Stimulated activated CD4-positive, alpha-beta T cell treated with anti-CD3 and anti-CD28 coated beads, Interleukin-15, amount 100 ng/mL, for 1 hour (primary cell): ENCODE measurements at places on chromosomes 2 and 18.

- no peak for DNase-seq
Observed at GRCh38 chr18:80126797-80127196, 17.7 kb downstream of the ADNP2 start.

DNA sequence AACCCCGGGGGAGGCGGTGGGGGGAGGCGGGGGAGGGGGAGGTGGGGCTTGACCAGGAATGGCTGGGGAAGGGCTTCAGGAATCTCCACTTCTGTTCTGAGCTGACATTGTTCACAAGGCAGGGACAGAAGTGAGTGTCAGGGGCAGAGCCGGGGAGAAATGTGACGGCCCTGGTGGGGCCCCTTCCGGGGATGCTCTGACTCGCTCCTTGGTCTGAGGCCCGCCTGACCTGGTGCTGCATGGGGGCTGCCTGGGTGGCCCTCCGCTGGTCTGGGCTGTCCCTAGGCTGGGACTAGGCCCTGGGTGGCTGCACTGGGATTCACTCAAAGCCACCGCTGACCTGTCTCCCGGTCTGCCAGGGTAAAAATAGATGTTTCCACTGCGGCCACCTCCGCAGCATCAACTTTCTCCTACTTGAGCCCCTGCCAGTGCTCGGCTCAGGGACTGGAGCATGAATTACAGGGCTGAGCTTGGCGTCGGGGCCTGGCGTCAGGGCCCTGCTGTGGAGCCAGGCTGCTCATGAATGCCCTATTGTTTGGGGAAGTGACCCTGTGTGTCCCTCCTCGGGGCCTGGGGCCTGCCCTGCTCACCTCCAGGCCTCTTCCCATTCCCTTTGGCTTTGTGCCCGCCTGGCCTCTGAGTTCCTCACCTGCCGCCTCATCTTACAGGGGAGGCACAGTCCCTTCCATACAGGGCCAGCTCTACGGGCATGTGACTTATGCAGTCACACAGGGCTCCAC lies 247.5 kb downstream of the DYSF start:
- no peak for DNase-seq

DNA sequence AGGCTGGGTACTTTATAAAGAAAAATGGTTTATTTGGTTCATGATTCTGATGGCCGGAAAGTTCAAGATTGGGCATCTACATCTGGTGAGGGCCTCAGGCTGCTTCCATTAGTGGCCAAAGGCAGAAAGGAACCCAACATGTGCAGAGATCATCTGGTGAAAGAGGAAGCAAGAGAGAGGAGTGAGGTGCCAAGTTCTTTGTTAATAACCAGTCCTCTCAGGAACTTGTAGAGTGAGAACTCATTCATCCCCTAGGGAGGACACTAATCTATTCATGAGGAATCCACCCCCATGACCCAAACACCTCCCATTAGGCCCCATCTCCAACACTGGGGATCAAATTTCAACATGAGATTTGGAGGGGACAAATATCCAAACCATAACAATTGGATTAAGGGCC lies 17.8 kb upstream of the SERPINE2 start:
- DNase-seq = no peak

DNA sequence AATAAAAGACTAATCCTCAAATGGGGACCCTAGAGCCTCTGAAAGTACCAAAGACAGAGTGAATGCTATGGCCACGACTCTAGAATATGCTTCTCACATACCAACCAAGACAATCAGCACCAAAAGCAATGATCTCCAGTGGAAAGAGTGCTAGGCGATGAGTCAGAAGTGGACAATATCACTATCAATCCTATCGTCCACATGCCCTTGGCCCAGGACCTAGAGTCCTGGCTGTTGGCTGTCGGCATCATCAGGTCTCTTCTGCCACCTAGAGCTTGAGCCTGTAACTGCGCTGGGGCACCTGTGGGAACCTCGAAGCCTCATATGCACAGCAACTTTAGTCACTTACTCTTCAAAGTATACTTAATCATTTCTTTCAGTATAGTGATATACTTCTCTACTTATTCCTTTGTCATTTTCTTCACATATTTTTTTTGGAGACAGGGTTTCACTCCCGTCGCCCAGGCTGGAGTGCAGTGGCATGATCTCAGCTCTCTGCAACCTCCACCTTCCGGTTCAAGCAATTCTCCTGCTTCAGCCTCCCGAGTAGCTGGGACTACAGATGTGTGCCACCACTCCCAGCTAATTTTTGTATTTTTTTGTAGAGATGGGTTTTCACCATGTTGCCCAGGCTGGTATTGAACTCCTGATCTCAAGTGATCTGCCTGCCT lies 29.7 kb downstream of the NOL10 start:
- no peak for DNase-seq

- no peak for DNase-seq
Observed at GRCh38 chr2:2743164-2743571, 412.1 kb upstream of the MYT1L start.

DNA sequence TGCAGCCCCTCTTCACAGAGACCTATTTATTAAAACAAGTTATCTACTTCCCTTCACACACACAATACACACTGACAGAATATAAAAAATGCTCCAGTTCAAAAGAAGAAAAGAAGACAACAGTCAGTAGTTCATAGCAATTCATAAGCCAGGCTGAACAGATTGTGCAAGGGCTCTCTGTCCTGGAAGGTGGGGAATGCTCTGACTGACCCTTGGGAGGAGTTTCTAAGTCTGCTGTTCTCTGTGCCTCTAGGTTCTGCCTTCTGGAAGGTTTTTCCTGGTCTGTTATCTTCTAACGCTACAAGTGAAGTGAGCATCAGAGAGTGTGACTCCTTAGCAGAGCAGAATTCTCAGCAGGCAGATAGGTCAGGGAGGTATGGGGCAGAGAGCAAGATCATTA lies 35.7 kb downstream of the SP3 start:
- DNase-seq = no peak

GRCh38 chr2:86466306-86466705 lies 25.1 kb downstream of the KDM3A start:
- DNase-seq = no peak

DNA sequence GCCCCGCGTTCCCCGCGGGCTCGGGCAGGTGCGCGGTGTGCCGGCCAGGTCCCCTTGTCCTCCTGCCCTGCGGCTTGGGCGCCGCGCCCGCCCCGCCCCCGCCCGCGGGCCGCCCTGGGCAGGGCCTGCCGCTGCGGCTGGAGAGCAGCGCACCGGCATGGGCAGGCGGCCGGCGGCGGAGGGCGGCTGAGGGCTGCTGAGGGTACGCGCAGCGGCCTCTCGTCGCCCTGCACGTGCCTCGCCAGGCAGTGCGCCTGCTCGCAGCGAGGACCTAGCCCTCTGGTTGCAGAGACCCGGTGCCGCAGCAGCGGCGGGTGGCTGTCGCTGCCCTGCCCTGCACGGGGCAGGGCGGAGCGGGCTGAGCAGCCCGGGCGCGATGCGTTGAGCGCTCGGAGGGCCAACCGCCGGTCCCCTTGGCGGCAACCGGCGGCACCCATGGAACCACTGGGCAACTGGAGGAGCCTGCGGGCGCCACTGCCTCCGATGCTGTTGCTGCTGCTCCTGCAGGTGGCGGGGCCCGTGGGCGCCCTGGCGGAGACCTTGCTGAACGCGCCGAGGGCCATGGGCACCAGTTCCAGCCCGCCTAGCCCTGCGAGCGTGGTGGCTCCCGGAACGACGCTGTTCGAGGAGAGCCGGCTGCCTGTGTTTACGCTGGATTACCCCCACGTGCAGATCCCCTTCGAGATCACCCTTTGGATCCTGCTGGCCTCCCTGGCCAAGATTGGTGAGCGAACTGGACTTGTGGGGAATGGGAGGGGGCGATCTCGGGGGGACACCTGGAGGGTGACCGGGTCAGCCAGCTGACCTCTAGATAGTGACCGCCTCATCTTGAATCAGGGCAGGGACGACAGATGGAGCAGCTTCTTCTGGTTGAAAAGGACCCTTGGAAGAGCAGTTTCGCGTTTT lies at the start of gene SLC9A2:
TSS of gene SLC9A2 (plus strand) at position 140 of the 906 bp plus-strand sequence. CDS start at position 436, 296 bp downstream.
- no peak for DNase-seq

DNA sequence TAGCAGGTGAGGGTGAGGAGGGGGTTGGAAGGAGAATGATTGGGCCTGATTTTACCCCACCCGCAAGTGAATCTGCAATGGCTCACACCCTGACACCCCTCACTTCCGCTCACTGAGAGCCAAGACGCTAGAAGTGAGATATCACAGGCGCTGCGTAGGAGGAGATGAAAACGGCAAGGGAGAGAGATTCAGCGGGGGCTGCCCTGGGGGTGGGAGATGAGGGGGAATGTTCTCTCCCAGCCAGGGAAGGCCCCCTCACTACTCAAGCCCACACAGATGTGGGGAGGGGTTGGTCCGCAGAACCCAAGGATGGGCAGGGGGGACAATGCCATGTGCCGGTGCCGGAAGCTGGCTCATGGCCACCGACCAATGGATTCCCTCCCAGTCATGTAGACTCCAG lies 32.9 kb downstream of the LOXHD1 start:
- no peak for DNase-seq

DNA sequence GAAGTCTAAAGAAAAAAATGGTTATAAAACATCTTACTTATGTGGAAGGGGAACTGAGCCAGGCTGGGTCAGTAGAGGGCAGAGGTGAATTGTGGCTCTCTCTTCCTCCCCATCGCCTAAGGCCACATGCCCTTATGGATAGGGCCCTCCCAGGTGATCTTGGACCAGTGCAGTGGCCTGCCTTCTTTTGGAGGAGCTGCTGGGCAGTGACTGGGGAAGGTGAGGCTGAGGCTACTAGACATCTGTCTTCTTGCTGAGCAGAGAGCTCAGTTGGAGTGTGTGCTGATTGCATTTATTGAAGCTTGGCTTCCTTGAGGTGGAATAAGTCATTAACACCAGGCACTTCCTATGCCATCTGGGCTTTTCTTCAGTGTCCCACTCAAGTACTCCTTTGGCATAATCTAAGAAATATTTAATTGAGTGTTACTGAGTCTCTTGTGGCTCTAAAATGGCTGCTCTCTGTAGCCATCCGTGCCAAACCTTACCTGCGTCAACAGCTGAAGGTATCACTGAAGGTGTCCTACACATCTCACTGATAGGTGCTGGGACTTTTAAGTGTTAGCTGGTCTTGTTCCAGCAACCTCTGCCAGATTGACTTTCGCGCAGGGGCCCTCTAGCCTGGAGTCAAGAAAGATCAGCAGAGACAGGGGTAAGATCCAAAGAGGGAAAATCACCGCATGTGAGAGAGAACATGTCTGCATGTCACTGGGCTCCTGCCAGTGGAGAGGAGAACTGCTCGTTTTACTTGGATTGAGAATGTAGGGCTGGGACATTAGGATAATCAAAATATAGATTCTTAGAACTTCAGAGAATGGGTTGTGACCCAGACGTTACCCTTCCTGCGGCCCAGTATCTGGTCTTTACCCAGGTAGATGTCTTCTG lies 256.1 kb downstream of the LTBP1 start:
- no peak for DNase-seq

DNA sequence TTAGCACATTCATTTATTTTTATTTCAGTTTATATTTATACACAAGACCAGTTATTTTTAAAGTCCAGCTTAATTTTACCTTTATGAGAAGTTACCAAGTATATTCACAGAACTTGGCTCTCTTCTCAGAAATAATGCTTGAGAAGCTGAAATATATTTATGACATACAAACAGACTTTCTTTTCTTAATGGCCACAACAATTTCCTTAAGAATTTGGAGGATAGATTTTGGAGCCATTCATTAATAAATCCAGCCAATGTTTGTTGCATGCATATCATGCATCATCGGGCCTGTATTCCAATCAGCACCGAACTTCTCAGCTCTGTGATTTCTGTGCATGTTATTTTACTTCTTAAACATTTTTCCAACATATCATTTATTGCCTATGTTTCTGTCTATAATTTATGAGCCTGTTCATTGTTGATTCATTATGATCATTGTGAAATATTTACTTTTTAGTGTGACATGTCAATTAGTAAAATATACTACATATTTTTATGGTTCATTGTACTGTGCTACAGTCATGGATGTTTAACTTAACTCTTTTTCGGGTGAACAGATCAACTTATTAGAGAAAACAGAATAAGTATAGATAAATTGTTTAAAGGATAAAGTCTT lies 3.5 kb downstream of the GULP1 start:
- no peak for DNase-seq

GRCh38 chr2:67783026-67783425 lies 279.8 kb downstream of the C1D start:
- no peak for DNase-seq

DNA sequence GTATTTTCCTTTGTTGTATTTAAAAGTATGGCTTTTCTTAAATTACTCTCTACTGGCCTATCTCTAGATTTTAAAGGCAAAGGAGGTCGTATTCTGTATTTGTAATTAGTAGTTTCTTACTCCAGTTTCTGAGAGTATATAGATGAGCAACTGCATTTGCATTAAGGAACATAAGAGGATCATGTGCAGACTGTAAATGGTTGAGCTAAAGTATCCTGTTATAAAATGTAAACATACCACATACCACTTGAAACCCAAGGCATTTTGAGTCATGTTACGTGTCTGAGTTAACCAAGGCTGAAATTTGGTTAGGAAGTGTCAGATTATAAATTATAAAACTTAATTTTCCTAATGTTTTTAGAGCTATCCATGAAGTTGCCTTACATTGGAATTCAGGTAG lies 76.3 kb downstream of the GPD2 start:
- no peak for DNase-seq

GRCh38 chr2:69755862-69756467 lies 14.0 kb downstream of the ANXA4 start:
- no peak for DNase-seq

GRCh38 chr2:95166065-95166763 lies 605 bp downstream of the ZNF2 start:
- DNase-seq = no peak

DNA sequence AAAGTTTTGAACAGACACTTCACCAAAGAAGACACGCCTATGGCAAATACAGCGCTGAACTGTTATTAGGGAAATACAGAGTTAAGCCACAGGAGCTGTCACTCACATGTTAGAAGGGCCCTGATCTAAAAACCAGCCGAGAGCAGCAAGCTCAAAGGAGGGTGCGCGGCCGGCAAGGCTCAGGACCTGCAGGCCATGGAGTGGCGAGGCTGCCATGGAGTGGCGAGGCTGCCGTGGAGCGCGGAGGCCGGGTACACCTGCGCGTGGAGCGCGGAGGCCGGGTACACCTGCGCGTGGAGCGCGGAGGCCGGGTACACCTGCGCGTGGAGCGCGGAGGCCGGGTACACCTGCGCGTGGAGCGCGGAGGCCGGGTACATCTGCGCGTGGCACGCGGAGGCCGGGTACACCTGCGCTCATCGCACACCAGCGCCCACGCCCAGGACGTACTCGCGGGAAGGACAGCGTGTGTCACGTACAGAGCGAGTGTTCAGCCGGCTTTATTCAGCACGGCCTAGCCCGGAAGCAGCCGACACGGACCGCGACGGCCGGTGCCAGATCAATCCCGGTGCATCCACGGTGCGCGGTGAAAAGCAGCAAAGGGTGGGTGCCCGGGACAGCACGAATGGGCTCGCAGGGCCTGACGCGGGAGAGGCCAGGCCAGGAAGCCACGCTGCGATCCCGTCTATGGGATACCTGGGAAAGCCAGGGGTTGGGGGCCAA lies 68.8 kb downstream of the SLC66A2 start:
- no peak for DNase-seq

GRCh38 chr2:2542966-2543611 lies 212.0 kb upstream of the MYT1L start:
- no peak for DNase-seq
